ENCODE measurements at places on chromosomes 3 and 15. TPM values are rescaled to one million over a fixed set of nuclear protein-coding genes. Genes with fewer than 3 reads are reported as not detected.

DNA sequence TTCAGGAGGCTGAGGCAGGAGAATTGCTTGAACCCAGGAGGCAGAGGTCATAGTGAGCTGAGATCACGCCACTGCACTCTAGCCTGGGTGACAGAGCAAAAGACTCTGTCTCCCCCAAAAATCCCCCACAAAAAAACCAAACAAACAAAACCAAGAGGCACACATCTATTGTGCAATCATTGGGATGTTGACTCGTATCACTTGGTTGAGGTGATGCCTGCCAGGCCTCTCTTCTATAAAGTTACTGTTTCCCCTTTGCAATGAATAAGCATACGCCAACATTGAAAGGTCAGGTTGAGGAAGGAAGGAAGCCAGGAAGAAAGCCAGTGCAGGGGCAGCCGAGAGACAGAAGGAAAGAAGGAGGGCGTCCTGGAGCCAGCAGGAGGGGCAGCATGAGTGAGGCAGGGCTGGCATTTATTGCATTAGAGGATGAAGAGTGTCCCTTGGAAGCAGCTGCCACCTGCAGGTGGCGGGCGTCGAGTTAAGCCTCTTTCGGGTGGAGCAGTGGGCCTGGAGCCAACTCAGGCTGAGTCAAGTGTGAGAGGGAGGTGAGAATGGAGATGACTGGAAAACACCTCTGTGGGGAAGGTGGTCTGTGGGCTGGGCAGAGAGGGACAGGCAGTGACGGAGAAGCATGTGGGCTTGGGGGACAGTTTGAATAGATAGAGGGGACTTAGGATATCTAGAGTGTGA lies 8.3 kb upstream of the CSPG4 start:
- peak; percentile 39 for DNase-seq

GRCh38 chr3:64627471-64628321 lies 60.1 kb downstream of the ADAMTS9 start:
- DNase-seq = peak; percentile 31

DNA sequence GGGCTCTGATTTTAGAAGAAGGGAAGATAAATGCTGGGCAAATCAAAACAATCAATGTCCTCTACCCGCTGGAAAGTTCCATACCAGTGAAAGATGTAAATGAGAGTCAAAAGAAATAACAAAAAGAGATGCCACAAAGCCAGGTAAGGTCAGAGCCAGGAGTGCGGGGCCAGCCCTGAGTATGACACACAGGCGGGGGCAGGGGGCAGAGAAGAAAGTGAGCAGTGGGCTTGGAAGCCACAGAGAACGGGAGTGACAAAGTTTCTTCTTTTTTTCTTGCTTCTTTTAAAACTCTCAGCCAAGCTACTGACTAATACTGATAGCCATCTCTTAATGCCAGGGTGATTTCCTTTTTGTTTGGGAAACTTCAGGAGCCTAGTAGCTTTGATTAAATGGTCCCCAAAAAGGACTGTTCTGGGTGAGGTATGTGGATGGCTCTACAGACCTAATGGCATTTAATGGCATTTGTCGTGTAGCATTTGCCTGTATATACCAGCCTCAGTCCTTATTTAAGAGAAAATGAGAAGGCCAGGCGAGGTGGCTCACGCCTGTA lies 23.1 kb upstream of the TSEN2 start:
- DNase-seq = no peak

- DNase-seq = no peak
Observed at GRCh38 chr3:85159376-85159775, 200.6 kb downstream of the CADM2 start.

The PLS1 gene
- total RNA-seq = 2.9 TPM

The ARPP21 gene
- not detected for total RNA-seq

The CFAP91 gene
- total RNA-seq = 0.40 TPM

Data from endothelial cell of umbilical vein (primary cell).